ENCODE measurements at places on chromosomes 4 and X.

DNA sequence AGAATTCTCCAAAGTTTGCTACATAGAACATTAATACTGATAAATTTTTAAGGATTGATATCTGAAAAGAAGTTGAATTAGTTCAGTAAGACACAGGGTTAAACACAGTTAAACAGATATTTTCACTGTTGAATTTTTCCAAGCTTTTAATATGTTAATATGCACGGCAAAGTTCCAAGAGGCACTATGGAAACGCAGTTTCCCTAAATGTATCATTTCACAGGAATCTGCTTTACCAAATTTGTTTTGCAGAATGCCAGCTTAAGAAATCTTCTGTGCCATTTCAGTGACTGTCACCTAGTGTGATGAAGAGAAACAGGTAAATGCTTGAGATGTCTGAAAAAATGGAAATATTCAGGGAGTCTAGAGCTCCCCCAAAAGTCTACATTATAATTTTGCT, 395.9 kb upstream of the GRIA3 start:
- no peak for DNase-seq

DNA sequence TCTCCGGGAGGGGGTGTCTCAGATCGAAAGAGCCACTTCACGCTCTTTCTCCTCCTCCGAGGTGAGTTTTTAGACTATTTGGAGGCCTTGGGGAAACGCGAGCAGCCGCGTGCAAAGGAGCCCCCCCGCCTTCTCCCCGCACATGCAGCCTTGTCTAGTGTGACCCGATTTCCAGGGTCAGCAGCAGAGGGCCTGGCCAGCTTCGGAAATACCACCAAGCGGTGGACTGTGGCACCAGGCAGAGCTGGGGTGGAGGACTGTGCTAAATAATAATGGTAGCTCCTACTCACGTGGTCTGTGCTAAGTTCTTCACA, 79.3 kb upstream of the BCOR start:
- no peak for DNase-seq

GRCh38 chrX:154430916-154431315, 2.4 kb downstream of the ATP6AP1 start:
- DNase-seq, result no peak

DNA sequence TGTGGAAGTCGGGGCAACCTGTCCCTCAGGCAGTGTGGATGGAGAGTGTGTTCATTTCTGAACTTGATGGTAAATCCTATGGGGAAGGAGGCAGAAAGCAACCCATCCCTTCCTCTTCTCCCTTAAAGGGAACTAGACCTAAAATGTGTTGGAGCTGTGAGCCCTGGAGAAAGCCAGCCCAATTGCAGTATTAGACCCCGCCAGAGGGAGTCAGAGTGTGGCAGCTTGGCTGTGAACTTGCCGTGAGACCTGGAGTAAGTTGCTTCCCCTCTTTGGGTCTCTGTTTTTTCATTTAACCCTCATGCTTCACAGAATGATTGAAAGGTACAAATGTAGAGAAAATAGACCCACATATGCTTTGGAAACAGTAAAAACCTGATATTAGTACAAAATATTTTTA, 108.7 kb upstream of the PAK3 start:
- peak; percentile 63 for DNase-seq

- DNase-seq, result no peak
These were observed 56.2 kb downstream of the VCX3B start for GRCh38 chrX:8520791-8521190.

DNA sequence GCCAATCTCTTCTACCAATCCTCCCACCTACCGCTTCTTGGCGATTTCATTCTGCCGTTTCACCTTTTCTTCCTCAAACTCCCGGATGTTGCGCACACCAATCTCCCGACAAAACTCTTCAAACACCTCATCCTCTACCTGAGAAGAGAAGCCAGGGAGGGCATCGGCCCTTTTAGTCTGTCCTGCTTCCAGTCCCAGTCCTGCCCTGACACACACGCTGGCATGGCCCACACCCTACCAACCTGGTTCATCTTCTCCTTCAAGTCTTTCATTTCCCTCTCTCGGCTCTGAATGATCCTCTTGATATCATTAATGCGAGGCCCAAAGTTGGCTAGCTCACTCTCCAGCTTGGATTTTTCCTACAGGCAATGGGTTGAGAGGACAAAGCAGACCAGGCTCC, 18.9 kb downstream of the SMC1A start:
- no peak for DNase-seq

DNA sequence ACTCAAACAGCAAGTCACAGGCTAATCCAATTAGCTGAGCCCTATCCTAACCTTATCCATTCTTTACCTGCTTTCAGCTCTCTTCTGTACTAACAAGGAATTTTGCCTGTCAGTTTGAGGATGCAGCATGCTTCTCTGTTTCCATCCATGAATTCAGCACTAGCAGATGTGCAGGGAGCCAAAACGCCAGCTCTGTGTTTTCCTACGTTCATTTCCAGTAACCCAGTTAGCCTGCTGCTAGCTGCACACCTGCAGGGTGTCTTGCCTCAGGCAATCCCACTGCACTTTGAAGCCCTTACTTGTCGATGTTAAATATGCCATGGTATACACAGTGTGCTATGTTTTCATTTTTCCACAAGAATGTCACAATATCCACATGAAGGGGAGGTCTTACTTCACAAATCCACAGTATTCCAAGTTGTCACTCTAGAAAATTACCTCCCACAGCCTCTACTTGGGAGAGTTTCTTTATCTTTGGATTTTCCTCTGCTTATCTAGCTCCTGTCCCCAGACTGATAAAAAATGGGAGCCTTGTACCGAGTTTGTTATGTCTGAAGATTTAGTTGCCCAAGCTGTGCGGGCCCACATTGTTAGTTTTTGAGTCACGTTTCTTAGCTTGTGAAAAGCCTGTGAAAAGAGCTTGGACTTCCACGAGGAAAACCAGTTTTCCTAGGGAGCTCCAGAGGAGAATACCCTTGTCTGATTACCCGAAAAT, 127.6 kb upstream of the HHIP start:
- no peak for DNase-seq

DNA sequence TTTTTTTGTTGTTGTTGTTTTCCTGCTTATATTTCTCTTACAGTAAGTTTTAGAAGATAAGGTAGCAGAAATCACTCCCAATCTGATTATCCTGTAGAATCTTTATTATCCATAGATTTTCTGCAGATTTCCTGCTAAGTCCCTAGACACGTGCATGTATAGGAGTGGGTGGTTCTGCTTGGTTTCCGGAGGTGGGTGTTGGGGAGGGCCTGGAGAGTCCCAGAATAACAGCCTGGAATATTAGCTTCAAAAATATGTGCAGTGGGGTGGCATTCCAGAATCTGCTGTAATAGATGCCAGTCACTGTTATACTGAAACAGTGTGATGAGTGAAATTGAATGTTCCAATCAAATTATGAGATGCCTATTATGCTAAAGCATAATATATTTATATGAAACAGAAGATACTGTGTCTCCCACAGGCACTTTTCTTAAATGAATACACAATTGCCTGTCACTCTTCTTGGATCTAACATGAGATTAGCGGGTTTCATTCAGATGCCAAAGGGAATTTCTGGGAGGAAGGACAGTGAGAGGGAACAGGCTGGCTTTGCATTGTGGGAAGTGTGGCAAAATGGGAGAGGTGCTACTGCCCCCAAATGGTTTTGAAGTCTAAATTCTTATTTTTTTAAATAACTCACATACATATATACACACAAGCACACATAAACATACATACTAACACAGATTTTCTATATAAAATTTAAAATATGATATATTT, 37.6 kb downstream of the C4orf50 start:
- DNase-seq, result no peak

- no peak for DNase-seq
These were observed 793 bp downstream of the NALF2 start for GRCh38 chrX:69504626-69505612.

GRCh38 chr4:8410066-8410625, 30.4 kb downstream of the ACOX3 start:
- no peak for DNase-seq

- DNase-seq, result no peak
These were observed 660 bp upstream of the HSPA4L start for GRCh38 chr4:127781300-127782024.

DNA sequence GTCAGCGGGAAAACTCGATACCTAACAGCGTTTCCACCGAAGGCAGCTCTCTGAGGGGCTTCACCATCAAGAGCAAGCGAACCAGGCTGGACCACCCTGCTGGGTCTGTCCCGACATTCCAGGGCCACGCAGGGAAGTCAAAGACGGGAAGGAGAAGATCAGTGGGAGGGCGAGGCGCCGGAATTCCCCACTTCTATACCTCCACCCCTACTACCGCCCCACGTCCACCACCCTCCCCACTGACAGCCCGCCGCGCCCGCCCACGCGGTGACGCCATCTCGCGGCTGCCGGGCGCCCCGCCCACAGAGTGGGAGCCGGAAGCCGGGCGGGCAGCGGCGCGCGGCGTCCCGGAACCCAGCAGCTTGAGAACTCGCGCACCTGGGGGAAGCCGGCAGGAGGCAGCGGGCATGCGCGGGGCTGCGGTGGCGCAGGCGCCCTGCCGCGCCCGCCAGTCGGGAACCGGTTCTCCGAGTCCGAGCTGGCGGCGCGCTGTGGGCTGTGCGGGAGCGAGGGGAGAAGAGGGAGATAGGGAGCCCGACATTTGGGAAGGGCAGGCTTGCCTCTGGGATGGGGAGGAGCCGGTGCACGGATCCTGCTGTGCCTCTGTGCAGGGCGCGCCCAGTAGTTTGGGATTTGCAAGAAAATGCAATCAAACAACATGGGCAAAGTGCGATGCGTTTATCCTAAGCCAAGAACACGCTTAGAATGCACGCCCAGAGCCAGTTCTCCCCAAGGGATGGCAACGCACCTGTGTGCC, 3.2 kb upstream of the STIM2 start:
- DNase-seq, result peak; percentile 66

DNA sequence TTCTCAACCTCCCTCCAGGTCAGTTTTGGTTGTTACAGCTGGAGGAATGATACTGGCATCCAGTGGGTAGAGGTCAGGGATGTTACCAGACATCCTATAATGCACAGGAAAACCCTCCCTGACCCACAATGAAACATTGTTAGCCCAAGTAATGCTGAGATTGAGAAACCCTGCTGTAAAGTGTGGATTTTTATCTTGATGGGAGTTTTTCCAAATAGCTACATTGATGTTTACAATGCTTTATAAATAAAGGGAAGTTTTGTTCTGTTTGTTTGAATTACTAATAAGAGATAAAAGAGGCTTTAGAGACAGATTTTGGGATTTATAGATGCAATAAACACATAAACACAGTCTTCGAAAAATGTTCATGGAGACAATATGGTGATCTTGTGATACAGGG, 194.0 kb upstream of the NUDT6 start:
- no peak for DNase-seq
